ENCODE measurements at places on chromosomes 3 and 15. TPM values are rescaled to one million over a fixed set of nuclear protein-coding genes. Genes with fewer than 3 reads are reported as not detected.
A peak's percentile ranks its signal among the peaks of the same experiment; 100 is the strongest.

- no peak overlapping the region for H3K27ac ChIP-seq
- H3K27me3 ChIP-seq: no peaks in the 10 kb centered on the region
- H3K4me1 ChIP-seq: no peaks in the 10 kb centered on the region
- no peak for DNase-seq
- H3K36me3 ChIP-seq: no peaks in the 10 kb centered on the region
Observed at GRCh38 chr3:132785292-132785691, 63.1 kb upstream of the NPHP3 start.

DNA sequence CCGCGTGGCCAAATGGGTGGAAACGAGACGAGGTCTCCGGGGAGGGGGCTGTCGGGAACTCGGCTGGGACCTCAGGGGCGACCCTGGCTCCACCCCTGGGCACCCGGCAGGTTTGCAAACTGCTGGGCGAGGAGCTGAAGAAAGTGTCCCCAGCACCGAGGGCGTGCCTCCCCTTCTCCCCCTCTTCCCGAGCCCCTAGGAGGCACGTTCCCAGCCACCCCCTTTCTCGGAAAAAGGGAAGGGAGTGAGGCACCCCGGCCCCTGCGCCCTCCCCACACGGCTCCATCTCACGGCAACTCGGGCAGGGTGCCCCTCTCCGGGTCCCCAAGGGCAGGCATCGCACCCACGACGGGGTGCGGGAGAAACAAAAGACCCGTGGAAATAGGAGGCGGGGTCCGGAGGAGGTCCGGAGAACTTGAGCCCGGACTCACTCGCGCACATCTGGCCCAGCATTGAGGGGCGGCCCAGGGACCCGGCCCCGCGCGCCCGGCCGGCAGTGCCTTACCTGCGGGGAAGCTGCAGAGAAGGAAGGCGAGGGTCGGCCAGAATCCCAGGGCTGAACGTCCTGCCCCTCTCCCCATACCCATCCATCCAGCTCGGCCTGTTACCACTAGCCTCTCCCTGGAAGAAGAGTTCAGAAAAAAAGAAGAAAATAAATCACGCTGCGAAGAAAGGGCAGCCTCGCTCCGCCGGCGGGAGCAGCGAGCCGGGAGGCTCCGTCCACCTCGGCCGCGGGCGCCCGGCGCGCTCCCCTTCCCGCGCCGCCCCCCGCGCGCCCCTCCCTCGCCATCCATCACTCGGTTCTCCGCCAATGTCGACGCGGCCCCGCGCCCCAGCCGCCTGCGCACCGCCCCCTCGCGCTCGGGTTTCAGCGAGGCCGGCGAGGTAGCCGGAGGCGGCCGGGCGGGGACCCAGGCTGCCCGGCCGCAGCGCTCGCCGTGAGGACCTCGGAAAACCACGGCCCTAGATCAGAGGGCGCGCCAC, 16.3 kb downstream of the RGMA start:
- no peaks in the 10 kb centered on the region for H3K36me3 ChIP-seq
- no peaks in the 10 kb centered on the region for H3K4me1 ChIP-seq
- H3K4me3 ChIP-seq: peak overlapping the region; percentile 74
- peak; percentile 90 for DNase-seq
- peak overlapping the region; percentile 75 for H3K27ac ChIP-seq
- peaks cover 21% of the 10 kb centered on the region for H3K27me3 ChIP-seq

- DNase-seq: no peak
- no peaks in the 10 kb centered on the region for H3K27me3 ChIP-seq
- H3K27ac ChIP-seq: no peak overlapping the region
- H3K4me3 ChIP-seq: no peak overlapping the region
- peaks cover 19% of the 10 kb centered on the region for H3K4me1 ChIP-seq
- H3K36me3 ChIP-seq: no peaks in the 10 kb centered on the region
Observed at GRCh38 chr15:89806210-89806558, 8.5 kb downstream of the ANPEP start.

- peak overlapping the region; percentile 91 for H3K27ac ChIP-seq
- H3K36me3 ChIP-seq: no peaks in the 10 kb centered on the region
- no peak overlapping the region for H3K4me3 ChIP-seq
- H3K4me1 ChIP-seq: peaks cover 31% of the 10 kb centered on the region
- DNase-seq: no peak
Observed at GRCh38 chr3:42130007-42130328, 38.8 kb downstream of the TRAK1 start.

GRCh38 chr3:15456321-15456720, 28.9 kb downstream of the EAF1 start:
- no peaks in the 10 kb centered on the region for H3K36me3 ChIP-seq
- no peak overlapping the region for H3K27ac ChIP-seq
- H3K4me1 ChIP-seq: no peaks in the 10 kb centered on the region

DNA sequence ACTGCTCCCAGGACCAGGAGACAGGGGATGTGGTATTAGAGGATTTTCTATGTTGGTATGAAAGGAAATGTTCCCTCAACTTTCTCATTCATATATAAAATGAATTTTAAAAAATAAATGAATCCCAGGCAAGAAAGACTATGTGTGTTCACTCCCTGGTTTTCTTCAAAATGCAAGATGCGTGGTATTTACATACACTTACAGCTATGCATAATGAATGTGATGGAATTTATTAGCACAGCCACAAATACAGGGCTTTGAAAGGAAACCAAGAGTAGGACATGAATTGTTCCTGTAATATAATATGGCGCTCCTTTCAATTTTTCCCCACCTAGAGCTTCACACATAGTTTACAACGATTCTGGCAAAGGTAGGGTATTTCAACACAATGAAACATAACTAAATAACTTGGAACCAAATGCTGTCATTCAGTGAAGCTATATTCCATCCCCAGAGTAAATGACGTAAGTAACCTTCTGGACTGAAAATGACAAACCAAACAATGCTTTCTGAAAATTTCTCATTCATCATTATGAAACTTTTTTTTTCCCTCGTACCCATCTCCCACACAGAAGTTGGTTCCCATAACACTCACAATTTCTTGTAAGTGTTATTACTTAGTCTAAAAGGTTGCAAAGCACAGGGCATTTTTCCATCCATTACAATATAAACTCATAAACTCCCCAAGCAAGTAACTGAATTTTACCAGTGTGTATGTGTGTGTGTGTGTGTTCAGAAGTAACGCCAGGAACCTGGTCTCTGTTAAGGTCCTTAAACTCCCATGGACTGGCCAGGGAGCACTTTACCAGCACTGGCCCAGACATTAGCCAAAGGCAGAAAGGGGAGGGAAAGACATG, 41.8 kb downstream of the CBLB start:
- no peaks in the 10 kb centered on the region for H3K27me3 ChIP-seq
- no peak overlapping the region for H3K4me3 ChIP-seq
- H3K27ac ChIP-seq: no peak overlapping the region
- no peak for DNase-seq
- H3K36me3 ChIP-seq: no peaks in the 10 kb centered on the region

DNA sequence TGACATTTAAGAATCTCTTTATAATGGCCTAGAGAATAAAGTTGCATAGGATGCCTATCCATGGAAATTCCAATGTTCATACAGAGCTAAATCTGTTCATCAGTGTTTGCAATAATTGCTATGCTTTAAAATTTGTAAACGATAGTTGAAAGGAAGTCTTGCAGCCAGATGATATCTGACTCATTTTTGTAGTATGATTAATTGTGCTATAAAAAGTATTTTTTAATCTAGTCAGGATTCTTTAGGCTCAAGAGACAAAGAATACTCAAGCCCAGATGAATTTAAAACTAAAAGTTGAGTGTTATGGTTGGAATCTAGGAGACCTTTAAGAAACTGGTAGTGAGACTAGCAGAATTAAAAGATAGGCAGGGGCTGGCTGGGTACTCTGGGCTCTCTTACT, 50.5 kb downstream of the SUCNR1 start:
- no peaks in the 10 kb centered on the region for H3K4me1 ChIP-seq
- no peak for DNase-seq
- no peak overlapping the region for H3K4me3 ChIP-seq

- no peak overlapping the region for H3K4me3 ChIP-seq
- peaks cover 4% of the 10 kb centered on the region for H3K4me1 ChIP-seq
- no peaks in the 10 kb centered on the region for H3K36me3 ChIP-seq
- DNase-seq: no peak
- no peak overlapping the region for H3K27ac ChIP-seq
Observed at GRCh38 chr15:75554717-75555116, 24.4 kb downstream of the PTPN9 start.

DNA sequence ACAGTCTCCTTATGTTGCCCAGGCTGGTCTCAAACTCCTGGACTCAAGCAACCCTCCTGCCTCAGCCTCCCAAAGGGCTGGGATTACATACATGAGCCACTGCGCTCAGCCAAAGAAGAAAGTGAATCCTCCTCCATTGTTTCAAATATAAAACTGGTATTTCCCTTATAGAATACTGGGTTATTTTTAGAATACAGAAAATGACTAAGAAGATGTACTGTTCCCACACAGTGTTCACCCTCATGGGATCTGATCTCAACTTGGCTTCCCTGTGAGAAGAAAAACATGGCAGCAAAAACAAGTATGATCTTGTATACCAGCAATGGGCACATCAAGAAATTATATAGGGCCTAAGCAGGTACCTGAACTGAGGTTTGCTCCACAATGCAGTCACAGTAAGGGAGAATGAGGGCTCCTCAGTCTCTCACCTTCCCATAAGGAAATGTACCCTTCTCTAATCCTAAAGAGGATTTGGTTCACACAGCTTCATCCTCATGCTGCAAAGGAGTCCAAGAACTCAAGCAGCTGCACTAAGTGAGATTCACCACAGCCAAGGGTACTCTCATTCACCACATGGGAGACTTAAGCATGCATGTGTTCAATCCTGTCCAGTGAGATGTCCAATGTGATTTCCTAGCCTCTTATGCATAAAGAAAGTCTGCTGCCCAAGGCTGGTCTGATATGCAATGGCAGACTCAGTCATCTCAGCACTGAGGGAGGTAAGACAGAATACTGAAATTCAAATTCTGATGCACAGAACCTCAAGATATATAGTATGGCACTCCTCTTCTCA, 25.8 kb downstream of the USP4 start:
- H3K27ac ChIP-seq: no peak overlapping the region
- no peak overlapping the region for H3K4me3 ChIP-seq
- H3K36me3 ChIP-seq: no peaks in the 10 kb centered on the region
- H3K4me1 ChIP-seq: no peaks in the 10 kb centered on the region
- H3K27me3 ChIP-seq: no peaks in the 10 kb centered on the region
- no peak for DNase-seq

GRCh38 chr15:101528108-101528916, 38.8 kb upstream of the PCSK6 start:
- no peaks in the 10 kb centered on the region for H3K27me3 ChIP-seq
- peak overlapping the region; percentile 58 for H3K27ac ChIP-seq
- DNase-seq: peak; percentile 63
- H3K4me3 ChIP-seq: no peak overlapping the region

DNA sequence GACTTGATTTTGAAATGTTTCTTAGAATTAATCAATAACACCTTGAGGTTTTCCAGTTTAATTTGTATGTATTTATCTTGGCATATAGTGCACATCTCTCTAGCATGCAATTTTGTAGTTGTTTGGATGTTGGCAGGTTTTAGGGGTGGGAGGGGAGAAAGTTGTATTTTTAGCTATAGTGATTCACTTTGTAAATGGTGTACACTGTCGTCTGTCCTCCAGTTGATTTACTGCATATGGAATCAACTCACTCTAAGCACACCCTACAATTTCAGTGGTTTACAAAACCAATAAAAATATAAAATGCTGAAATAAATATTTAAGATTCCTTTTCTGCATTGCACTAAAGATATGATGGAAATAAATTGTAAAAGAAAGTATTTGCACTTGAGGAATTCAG, 199.1 kb downstream of the CDIN1 start:
- no peak overlapping the region for H3K27ac ChIP-seq
- no peak overlapping the region for H3K4me3 ChIP-seq
- H3K36me3 ChIP-seq: no peaks in the 10 kb centered on the region
- no peaks in the 10 kb centered on the region for H3K27me3 ChIP-seq
- no peaks in the 10 kb centered on the region for H3K4me1 ChIP-seq
- no peak for DNase-seq

- H3K27ac ChIP-seq: no peak overlapping the region
- H3K27me3 ChIP-seq: no peaks in the 10 kb centered on the region
- H3K4me1 ChIP-seq: peaks cover 2% of the 10 kb centered on the region
- no peak overlapping the region for H3K4me3 ChIP-seq
- no peak for DNase-seq
- H3K36me3 ChIP-seq: no peaks in the 10 kb centered on the region
Observed at GRCh38 chr3:23711916-23712494, 93.8 kb upstream of the UBE2E1 start.

DNA sequence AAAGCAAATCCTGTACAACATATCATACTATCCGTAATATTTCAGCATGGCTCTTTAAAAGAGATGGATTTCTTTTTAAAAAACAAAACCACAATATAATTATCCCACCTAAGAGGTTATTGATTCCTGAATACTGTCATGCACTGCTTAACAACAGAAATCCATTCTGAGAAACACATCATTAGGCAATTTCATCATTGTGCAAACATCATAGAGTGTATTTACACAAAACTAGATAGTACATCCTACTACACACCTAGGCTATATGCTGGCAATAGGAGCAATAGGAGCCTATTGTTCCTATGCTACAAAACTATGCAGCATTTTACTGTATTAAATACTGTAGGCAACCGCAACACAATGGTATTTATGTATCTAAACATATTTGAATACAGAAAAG, 242.0 kb downstream of the NEK10 start:
- no peaks in the 10 kb centered on the region for H3K27me3 ChIP-seq
- no peak overlapping the region for H3K27ac ChIP-seq
- no peaks in the 10 kb centered on the region for H3K36me3 ChIP-seq
- no peak overlapping the region for H3K4me3 ChIP-seq

- peak overlapping the region; percentile 13 for H3K27ac ChIP-seq
- H3K27me3 ChIP-seq: no peaks in the 10 kb centered on the region
- H3K4me1 ChIP-seq: peaks cover 3% of the 10 kb centered on the region
- H3K36me3 ChIP-seq: no peaks in the 10 kb centered on the region
- no peak for DNase-seq
- no peak overlapping the region for H3K4me3 ChIP-seq
Observed at GRCh38 chr3:9077029-9077428, 113.8 kb upstream of the RAD18 start.

- H3K4me3 ChIP-seq: no peak overlapping the region
- H3K36me3 ChIP-seq: no peaks in the 10 kb centered on the region
- H3K4me1 ChIP-seq: no peaks in the 10 kb centered on the region
- DNase-seq: peak; percentile 85
- H3K27me3 ChIP-seq: no peaks in the 10 kb centered on the region
Observed at GRCh38 chr15:42704492-42704926, 32.4 kb downstream of the CDAN1 start.

DNA sequence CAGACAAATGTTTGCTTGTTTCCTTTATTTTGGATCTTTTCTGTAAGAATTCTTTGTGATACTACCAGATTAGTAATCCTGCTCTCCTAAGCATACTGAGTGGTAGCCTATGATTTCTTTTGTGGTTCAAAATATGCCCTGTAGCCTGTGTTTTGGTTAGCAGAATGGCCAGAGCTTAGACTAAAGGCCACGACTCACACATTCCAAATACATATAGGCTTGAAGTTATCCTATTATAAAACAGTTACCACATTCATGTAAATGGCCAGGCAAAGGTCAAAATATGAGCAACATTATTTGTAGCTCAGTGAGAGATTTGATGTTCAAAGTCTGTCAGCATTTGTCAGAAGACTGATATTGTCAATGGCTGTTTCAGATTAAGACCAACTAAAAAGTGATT, 84.5 kb downstream of the MITF start:
- H3K36me3 ChIP-seq: no peaks in the 10 kb centered on the region
- H3K4me1 ChIP-seq: no peaks in the 10 kb centered on the region
- H3K27ac ChIP-seq: no peak overlapping the region
- no peaks in the 10 kb centered on the region for H3K27me3 ChIP-seq
- no peak for DNase-seq
- no peak overlapping the region for H3K4me3 ChIP-seq

Gene PRICKLE2
- 8.5 TPM for polyA plus RNA-seq

Gene RETNLB
- not detected for polyA plus RNA-seq

Gene ZMYND10
- 0.18 TPM for polyA plus RNA-seq

Gene PAK2
- 25.6 TPM for polyA plus RNA-seq

Gene CNTN6
- 2.6 TPM for polyA plus RNA-seq

Gene LSG1
- 27.0 TPM for polyA plus RNA-seq

Gene CX3CR1
- not detected for polyA plus RNA-seq

Gene VWA5B2
- polyA plus RNA-seq: 1.0 TPM

Gene CFAP91
- 0.77 TPM for polyA plus RNA-seq

Gene TM4SF18
- polyA plus RNA-seq: 1.5 TPM

All from hepatocyte (in vitro differentiated cells).